Psoas muscle (tissue), 8 donors: ENCODE measurements at places on chromosomes 1 and 21.

- DNase-seq: no peak
Measured at GRCh38 chr1:29964718-29965533, 728.6 kb downstream of the PTPRU start.

DNA sequence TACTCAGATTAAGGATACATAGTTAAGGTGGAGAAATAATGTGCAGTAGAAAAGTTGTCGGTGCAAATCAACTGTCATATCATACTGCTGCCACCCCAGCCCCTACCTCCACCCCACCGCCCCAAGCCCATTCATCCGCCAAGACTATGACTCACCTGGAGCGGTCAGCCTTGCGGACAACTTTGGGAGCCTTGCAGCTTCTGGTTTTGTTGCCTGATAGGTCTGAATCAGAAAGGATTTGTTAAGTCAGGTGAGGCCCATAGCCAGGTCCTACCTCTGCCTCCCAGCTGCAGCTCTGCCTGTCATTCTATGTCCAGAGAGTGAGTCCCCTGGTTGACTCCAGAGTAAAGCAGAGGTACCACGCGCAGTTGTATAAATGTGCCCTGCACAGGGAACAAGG, 12.6 kb downstream of the C1orf162 start:
- no peak for DNase-seq

- DNase-seq: no peak
Measured at GRCh38 chr1:51875291-51875772, 3.2 kb downstream of the NRDC start.

DNA sequence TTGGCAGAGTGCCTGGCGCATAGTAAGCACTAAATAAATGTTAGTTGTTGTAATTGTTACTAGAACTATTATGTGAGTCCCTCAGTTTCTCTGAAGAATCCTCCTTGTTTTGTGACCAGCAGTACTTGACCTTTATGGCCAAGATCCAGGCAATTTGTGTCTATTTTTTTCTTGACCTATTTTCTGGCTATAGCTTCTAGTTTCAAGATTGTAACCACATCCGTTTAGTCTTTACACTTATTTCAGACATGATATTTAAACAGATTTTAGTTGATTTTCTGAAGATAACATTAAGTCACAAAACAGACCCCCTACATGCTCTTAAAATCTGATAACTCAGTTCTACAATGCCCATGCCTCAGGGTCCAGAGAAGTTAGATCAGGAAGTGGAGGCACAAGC, 50.3 kb downstream of the CDC7 start:
- DNase-seq: no peak

GRCh38 chr1:109186733-109187086, 27.0 kb upstream of the SARS1 start:
- no peak for DNase-seq
